Fibroblast of skin of left biceps (primary cell): ENCODE measurements at places on chromosomes 11 and 22.

- no peak for DNase-seq
Observed at GRCh38 chr11:63583357-63583677, 20.1 kb upstream of the PLAAT2 start.

DNA sequence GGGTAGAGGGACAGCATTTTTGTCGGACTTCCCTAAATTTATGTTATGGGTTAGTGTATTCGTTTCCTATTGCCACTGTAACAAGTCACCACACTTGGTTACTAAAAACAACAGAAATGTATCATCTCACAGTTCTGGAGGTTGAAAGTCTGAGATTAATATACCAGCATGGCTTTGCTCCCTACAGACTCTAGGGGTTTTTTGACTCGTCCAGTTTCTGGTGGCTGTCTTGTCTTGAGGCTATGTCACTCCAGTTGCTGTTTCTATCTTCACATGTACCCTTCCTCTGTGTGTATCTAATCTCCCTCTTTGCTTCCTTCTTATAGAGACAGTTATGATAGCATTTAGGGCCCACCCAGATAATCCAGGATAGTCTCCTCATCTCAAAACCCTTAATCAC is 9.1 kb upstream of the CCDC179 start:
- DNase-seq = no peak

GRCh38 chr22:20244691-20245576 is 23.2 kb downstream of the RTN4R start:
- no peak for DNase-seq

DNA sequence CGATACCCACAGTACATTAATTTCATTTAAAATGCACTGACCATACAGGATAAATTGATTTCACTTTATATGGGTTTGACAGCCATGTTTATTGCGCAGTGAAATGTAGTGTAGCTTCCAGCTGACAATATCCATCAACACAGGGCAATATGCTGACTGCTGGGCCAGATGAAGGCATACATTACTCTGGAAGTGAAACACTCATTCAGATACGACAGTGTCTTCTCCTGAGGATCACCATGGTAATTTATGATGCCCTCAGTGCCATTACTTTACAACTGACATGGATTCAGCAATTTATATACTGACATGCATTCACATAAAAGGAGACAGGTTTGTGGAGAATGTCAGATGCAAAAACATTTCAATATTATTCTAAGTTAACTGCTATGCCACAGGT is 365.1 kb downstream of the SOX6 start:
- no peak for DNase-seq

DNA sequence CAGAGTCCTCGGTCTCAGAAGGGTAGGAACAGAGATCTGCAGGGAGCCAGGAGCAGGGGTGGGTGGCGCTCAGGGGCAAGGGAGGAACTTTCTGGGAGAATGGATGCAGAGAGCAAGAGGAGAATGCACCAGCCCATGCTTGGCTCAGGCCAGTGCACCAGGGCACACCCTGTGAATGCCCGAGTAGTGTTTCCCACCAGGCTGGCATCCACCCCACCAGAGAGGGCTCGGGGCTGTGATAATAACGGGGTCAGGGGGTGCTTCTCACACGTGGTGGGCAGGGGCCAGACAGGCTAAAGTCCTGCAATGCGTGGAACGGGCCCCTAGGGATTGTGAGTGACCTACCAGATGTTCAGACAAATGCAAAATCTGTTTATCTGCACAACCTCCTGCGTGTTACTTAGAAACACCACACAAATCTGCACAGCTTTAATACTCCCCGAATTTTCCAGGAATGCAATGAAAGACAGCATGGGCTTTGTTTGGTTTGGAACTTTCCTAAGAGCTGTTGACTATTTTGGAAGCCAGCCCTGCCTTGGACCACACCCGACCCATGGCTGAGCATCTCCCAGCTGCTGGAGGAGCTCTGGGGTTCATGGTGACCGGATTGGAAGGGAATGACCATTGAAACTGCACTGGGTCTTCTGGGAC is 368.3 kb downstream of the SHANK2 start:
- DNase-seq = no peak

GRCh38 chr22:24125941-24126340 is 55.3 kb upstream of the SUSD2 start:
- DNase-seq = no peak

GRCh38 chr11:121626980-121627379 is 174.2 kb upstream of the SORL1-AS1 start:
- DNase-seq = no peak

- no peak for DNase-seq
Observed at GRCh38 chr22:49627217-49628181, 200.2 kb downstream of the BRD1 start.

GRCh38 chr22:45515676-45516075 is 13.0 kb downstream of the FBLN1 start:
- no peak for DNase-seq

- DNase-seq = no peak
Observed at GRCh38 chr11:117238221-117238620, 5.8 kb downstream of the RNF214 start.

DNA sequence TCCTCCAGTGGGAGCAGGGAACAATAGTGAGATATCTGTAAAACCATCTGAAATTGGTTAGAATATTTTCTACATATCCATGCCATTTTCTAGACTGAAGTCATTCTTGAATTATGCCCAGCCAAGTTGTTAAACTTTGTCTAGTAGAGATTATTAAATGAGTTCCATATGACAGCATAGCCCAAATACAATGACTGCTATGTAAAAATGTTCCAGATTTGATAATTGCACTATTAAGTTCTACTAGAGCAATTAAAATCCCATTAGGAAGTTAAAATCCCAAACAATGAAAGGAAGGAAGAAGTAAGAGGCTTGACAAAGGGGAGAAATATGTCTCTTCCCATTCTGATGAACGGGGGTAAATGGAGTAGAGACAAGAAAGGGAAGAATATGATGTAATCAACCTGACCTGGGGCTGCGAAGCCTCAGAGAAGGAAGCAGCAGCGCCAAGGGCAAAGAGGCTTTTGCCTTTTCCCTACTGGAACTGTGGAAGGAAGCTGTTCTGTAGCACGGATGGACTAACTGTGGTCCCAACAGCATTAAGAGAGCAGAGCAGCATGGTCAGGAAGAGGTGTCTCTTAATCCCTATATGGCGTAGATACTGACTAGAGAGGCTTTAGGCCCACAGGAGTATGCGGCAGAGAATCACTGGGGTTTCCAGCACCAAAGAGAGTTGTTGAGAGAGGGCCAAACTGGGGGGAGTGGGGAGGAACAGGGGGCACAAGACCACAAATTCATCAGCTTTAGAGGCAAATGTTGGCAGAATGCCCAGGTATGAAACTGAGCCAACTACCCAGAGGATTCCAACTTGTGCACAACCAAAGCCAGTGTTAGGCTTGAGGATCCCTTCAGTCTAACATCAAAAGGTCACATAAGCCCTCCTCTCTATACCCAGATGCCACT is 26.7 kb downstream of the RRP8 start:
- DNase-seq = peak; percentile 77

DNA sequence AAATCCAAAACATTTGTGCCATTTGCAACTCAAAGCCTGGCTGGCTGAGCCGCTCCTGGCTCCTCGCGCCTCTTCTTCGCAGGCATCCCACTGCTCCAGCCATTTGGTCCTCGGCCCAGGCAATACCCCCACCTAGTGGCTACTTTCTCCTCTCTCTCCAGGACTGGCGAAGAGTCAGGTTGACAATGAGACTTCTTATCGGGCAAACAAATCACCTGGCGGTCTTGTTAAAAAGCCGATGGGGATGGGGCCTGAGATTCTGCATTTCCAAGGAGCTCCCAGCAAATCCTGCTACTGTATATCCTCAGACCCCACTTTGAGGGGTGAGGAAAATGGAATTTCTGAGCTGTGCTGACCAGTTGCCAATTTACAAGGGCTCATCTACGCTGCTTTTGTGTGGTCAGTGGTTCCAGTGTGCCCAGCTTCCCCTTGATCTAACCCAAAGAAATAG is 89.0 kb downstream of the ISX start:
- no peak for DNase-seq

DNA sequence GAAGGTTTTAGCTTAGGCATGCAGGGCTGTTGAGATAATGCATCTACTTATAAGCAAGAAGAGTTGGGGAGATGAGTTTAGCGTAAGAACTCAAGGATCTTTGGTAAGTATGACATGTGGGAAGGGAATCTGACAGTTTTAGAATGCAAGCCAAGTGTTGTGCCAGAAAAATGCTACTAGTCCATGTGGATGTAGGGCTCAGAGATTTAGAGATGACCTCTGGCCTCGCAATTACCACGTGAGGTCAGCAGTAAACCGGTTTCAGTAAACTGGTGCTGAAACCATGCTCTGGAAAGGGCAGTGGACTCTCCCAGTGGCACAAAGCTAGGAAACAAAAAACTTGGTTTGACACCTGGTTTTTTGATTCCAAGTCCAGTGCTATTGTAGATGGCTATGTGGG is 18.9 kb downstream of the MRPL16 start:
- no peak for DNase-seq

DNA sequence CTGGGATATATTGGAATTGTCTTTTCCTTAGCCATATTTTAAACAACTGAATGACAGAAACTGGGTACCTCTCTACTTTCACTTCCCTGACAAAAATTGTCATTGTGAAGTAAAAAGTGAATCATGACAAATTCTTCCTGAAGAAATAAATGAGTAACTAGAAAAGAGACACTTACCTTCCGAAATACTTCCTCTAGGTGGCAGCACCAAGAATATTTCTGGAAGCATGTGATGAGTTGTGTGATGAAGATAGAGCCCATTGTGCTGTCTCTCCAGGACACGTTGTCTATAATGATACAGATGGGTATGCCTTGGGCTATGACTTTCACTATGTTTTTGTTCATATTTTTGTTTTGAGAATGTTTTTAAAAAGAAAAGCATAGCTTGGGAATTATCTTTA is 21.5 kb downstream of the CASP4 start:
- DNase-seq = no peak

DNA sequence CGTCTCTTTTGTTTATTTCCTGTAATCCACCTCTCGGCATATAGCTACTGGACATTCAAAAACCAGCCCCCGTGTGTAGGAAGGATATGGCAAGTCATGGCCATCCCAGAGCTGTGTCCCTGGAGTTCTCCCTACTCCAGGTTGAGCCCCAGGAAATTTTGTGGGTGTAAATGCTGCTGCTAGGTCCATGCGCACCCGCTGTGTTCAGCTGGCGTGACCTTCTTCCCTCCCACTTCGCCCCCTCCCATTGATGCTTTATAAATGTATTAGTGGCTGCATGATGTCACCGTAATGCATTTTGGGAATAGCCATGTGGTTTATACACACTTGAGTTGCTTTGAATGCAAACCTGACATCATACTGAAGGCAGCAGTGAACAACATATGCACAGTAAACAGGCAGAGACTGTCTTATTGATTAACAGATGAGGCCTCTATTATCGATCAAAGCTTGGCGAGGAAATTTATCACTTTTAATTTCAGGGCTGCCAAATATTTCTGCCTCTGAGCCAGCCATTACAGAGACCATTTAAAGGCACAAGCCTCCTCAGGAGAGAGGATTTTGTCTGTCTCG is 113.6 kb upstream of the NNMT start:
- no peak for DNase-seq

GRCh38 chr11:77560605-77561004 is 29.1 kb upstream of the AQP11 start:
- peak; percentile 12 for DNase-seq

GRCh38 chr11:117786135-117786870 is 10.7 kb downstream of the DSCAML1 start:
- DNase-seq = no peak

DNA sequence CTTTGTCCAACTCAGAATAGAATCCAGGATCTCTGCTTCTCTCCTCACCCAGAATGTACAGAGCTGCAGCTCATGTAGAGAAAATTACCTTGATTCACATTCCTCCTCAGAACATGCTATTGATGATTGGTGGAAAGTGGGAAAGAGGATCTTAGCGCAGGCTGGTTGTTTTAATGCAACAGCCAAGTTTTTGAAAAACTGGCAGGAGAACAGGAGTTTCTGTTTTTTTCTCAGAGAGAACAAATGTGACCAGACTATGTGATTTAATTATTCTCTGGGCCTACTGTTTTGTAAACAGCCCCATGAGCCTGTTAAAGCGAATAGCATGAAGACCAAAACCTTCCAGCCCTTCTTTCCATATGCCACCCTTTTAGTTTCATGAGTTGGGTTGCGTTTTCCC is 19.1 kb upstream of the IL18BP start:
- DNase-seq = no peak

DNA sequence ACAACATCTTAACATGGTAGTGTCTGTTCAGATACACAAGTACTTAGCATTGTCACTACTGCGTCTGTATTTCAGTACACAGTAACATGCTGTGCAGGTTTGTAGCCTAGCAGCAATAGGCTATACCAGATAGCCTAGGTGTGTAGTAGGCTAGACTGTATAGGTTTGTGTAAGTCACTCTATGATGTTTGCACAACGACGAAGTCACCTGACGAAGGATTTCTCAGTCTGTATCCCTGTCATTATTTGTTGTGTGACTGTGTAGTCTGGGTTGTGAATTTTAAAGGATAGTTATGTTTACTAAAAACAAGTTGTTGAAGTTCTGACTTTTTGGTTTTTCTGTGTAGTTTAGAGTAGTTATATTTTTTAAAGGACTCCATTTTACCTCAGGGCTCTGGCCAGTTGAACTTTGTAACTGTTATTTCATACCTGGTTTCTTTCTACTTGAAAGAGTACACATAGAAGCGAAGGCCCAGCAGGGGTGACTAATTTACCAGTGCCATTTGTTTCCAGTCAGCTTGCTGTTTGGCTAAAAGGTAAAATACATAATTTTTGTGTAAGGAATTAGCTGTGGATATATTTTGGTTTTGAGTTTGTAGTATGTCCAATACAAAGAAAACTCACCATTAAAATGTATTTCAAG is 72.3 kb downstream of the PPP6R3 start:
- DNase-seq = no peak

DNA sequence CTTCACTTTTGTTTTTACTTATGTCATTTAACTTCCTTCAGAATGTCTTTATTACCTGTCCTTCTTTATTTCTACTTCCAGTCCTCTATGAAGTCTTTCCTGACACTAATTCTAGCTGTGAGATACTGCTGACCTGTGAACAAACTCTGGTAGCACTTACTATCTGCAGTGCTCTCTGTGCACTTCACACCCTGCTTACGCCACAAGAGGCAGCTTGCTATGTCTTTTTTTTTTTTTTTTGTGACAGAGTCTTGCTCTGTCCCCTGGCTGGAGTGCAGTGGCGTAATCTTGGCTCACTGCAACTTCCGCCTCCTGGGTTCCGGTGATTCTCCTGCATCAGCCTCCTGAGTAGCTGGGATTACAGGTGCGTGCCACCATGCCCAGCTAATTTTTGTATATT is 10.7 kb downstream of the STIM1 start:
- DNase-seq = no peak

GRCh38 chr11:69912161-69912910 is 93.1 kb upstream of the FGF3 start:
- no peak for DNase-seq

- DNase-seq = peak; percentile 95
Observed at GRCh38 chr11:112318184-112318591, 57.5 kb upstream of the PLET1 start.

GRCh38 chr11:19792510-19792909 is 79.9 kb downstream of the NAV2 start:
- no peak for DNase-seq

DNA sequence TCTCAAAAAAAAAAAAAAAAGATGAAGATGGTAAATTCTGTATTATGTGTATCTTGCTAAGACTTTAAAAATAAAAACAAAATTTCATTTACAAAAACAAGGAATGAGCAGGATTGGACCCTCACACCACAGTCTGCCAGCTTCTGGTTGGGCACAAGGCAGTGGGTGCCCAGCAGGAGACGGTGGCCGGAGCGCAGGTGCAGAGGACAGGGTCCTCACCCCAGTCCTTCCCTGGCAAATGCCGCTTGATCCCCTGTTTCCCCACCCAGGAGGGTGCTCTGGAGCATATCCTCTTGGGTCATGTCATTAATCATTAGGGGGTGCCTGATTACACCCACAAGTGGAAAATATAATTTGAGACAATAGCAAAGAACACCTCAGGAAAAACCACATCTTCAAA is 31.2 kb downstream of the SHANK2 start:
- no peak for DNase-seq
